ENCODE measurements at places on chromosomes 3 and 15.

DNA sequence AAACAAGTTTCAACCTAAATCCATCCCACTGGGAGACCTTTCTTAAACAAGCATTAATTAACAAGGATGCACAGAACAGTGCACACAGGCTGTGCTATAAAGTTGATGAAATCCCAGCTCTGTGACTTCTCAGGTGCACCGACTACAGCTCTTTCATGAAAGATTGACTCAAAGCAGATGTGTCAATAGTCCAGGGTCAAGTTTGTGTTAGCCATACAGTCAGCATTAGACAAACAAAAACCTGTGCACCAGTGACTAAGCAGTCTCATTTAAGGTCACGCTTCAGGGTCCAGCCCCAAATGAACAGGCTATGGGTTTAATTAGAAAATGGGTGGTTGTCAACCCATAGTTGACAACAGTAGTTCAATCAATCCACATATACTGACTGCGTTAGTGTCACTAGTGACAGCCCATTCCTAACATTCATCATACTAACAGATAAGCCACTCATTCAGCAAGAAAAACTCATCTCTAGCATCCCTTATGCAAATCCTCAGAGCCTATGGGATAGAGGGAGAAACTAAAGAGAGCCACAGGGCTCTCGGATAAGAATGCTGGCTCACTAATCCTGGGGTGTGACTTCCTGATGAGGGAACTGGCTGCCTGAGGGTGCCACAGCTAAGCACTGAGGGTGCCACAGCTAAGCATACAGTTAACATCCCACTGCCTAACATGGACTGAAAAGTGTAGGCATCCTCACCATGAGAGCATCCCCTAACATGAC, 84.1 kb downstream of the WNT5A start:
- DNase-seq: no peak

DNA sequence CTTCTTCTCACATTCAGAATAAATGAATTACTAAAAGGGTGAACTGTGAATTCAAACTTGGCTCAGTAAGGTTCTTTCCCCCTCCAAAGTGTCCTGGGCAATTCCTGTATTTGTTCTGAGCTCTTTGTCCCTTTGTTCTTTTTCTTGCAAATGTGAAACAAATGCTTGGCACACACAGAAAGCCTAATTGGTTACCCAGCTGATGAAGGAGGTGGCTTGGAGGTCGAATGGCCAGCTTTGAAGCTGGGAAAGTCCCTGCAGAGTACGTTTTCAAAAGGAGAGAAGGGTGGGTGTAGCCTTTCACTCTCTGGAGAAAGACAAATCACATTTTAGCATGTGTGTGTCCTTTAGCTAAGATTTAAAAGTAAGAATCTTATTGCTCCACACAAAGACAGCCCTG, 154.4 kb downstream of the PEX5L start:
- DNase-seq: no peak

DNA sequence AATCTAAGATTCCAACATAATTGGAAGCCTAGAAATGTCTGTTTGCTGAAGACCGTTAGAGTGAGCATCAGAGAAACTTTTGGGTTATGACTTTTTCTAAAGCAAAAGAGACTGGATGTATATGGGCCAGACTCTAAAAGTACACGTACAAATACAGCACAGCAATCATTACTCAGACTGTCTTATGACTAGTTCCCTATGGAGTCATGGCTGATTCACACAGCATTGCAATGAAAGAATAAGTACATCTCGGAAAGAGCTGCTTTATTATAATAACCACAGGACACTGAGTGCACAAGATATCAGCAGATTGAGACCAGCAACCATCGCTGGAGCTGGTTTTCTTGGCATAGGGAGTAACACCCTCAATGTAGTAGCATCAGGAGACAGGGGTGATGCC, 618.6 kb downstream of the NLGN1 start:
- no peak for DNase-seq

- DNase-seq: no peak
These were observed 75.6 kb downstream of the LINGO1 start for GRCh38 chr15:77557144-77557543.

GRCh38 chr3:24242012-24242698, 252.5 kb downstream of the THRB start:
- DNase-seq: no peak
